Mesangial cell (primary cell): ENCODE measurements at places on chromosomes 6 and 20. TPM values are rescaled to one million over a fixed set of nuclear protein-coding genes. Genes with fewer than 3 reads are reported as not detected.

Gene PRR3
- 9.3 and 9.8 TPM in 2 replicates for total RNA-seq

Gene TCF15
- total RNA-seq = not detected in 2 replicates

Gene HLA-DOB
- total RNA-seq = 0.16 TPM in 1 of 2 replicates, not detected in the other

Gene RHAG
- not detected in 2 replicates for total RNA-seq

Gene C6orf163
- 1.6 TPM in 1 of 2 replicates, not detected in the other for total RNA-seq

Gene NKX2-4
- not detected in 2 replicates for total RNA-seq

Gene TRIM31
- total RNA-seq = not detected in 2 replicates

Gene CBLN4
- not detected in 2 replicates for total RNA-seq

Gene LY6G6F
- not detected in 2 replicates for total RNA-seq

Gene RBPJL
- not detected in 2 replicates for total RNA-seq

Gene PPP1R14C
- 11.9 and 12.4 TPM in 2 replicates for total RNA-seq

Gene MAD2L1BP
- total RNA-seq = 40.6 and 44.0 TPM in 2 replicates

Gene RAB44
- under 0.01 TPM in 1 of 2 replicates, not detected in the other for total RNA-seq

Gene HLA-G
- total RNA-seq = not detected in 2 replicates

Gene TINAG
- 0.16 and 4.6 TPM in 2 replicates for total RNA-seq
